ENCODE measurements at places on chromosomes 1 and 21.

DNA sequence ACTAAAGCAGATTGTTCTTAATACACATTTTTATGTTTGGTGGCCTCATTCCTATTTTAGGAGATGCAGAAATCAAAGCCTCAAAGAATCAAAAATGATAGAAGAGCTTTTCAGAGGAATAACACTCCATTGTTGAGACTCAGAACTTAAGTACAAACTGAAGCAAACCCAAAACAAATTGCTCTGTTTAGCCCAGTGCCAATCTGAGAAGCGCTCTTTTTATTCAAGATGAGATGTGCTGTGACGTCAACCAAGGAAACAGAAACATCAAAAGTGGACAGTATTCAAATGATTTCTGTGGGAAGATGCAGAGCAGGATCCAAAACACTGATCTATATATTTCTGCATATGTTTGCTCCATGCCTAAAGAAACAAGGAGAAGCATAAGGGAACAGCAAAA lies 18.0 kb downstream of the COLGALT2 start:
- DNase-seq, result no peak

DNA sequence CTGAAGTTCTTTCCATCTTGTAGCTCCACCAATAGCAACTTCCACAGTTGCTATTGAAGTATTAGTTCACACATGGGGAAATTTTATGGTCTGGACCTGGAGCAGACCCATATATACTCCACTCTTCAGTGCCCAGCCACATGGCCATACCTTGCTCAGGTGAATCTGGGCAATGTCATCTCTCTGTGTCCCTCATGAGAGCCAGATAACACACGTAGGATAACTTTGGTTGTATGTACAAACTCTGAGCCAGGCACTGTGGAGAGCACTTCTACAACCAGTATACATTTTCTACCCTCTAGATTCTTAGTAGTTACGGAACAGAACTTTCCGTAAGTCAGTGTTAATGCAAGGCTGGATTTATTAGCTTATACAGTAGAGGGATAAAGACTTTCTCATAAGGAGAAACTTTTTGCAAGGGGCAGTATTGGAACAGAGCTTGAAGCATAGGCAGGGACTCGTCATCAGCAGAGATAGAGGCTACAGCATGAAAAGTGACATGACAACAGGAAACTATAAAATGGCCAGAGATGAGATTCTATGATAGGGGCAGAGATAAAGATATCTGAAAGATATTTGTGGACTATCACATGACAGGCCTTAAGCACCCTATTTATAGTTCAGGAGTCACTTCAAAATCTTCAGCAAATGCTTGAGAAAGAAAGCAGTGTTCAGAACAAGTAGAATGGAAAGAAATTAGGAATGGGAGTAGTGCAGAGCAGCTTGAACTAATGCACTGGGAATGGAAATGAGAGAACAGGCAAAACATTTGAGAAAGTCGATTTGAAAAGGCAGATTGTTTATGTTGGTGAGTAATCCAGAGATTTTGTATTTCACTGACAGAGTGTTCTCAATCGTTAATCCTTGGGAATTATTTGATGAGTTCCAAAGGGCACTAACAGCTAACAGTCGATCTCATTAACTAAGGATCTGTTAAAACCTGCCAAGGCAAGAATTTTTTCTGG lies 481.8 kb downstream of the USP25 start:
- peak; percentile 31 for DNase-seq

GRCh38 chr1:234238060-234238459 lies 135.2 kb upstream of the COA6 start:
- no peak for DNase-seq

DNA sequence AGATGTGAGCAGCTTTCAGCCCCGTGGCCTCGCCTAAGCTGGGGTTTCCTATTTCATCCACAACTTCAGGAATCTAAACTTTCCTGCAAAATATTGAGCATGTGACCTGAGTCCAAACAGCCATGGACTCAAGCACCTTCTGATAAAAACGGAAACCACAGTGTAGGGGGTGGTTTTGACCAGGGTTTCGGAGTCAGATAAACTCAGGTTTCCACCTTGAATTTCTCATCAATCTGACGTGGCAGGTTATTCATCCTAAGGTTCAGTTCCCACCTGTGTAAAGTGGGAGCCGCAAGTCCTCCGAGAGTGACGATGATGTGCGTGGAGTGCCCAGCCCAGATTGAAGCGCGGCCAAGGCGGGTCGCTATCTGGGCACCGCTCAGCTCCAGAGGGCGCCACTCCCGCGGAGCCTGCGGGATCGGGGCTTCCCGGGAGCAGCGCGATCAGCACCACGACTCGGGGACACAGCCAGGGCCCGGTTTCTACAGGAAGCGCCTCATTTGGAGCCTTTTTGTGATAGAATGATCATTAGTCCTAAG lies 871 bp upstream of the ETS2 start:
- DNase-seq, result peak; percentile 58

- no peak for DNase-seq
Observed at GRCh38 chr1:72568113-72568512, 285.8 kb upstream of the NEGR1 start.

DNA sequence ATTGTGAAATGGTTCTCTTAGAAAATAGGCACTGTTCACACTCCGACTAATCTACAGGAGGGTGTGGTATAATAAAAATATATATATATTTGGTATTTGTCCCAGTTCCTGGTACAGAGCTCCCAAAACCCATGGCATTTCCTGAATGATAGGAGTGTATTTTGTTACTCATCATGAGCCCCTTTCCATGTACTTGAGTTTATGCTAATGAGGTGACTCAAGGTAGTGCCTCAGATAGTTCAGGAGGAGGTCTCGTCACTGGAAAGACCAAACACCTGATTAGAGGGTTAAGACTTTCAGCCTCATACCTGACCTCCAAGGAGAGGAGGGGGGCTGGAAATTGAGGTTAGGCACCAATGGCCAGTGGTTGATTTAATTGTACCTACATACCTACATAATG lies 57.9 kb downstream of the TTC3 start:
- peak; percentile 37 for DNase-seq

- no peak for DNase-seq
Observed at GRCh38 chr1:81470275-81470674, 330.5 kb upstream of the ADGRL2 start.

GRCh38 chr1:11647333-11647732 lies 6.9 kb downstream of the FBXO2 start:
- no peak for DNase-seq

DNA sequence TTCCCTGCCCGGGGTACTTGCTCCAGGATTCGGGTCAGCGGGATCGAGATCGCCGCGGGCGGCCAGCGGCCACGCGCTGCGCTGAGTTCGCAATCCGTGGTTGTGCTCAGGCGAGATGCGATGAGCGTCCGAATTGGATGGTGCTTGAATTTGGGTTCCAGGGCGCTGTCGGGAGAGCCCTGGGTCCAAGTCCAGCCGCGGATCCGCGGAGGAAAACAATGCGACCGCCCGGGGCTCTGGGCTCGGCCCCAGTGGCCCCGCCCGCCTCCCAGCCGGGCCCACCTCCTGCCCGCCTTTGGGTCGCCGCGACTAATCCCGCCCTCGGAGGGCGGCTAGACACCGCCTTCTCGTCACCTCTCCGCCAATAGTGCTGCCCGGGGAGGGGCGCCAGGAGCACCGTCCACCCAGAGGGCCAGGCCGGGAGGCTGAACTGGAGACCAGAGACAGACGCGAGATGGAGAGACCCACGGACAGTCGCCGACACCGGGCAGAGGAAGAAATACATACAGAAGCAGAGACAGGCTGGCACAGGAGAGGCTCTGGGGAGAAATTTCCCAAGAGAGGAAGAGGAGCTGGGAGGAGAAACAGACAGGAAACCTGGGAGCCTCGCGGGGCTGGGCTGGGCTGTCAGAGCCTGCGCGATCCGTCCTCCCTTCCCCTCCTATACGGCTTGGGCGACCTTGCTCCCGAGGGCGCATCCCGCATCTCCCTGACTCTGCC lies at the start of gene SEMA6C:
Gene SEMA6C, minus strand, starts transcription at position 220 of the 720 bp plus-strand sequence. CDS start 4,010 bp downstream, outside the sequence.
- DNase-seq, result peak; percentile 94

DNA sequence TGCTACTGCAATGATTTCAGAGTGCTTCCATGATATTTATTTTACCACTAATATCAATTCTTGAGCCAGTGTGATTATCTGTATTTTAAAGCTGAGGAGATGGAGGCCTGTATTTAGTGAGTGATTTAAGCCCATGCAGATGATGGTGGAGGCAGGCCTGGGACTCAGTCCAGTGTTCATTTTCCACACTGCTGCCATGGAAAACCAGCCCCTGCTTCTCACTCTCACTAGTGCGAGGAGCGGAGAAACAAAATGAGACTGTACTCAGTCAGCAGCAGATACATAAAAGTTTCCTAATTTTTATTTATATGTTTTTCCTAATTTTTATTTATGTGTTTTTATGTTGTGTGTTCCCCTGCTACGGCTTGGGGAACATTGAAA lies 32.8 kb downstream of the LRRC8B start:
- no peak for DNase-seq

DNA sequence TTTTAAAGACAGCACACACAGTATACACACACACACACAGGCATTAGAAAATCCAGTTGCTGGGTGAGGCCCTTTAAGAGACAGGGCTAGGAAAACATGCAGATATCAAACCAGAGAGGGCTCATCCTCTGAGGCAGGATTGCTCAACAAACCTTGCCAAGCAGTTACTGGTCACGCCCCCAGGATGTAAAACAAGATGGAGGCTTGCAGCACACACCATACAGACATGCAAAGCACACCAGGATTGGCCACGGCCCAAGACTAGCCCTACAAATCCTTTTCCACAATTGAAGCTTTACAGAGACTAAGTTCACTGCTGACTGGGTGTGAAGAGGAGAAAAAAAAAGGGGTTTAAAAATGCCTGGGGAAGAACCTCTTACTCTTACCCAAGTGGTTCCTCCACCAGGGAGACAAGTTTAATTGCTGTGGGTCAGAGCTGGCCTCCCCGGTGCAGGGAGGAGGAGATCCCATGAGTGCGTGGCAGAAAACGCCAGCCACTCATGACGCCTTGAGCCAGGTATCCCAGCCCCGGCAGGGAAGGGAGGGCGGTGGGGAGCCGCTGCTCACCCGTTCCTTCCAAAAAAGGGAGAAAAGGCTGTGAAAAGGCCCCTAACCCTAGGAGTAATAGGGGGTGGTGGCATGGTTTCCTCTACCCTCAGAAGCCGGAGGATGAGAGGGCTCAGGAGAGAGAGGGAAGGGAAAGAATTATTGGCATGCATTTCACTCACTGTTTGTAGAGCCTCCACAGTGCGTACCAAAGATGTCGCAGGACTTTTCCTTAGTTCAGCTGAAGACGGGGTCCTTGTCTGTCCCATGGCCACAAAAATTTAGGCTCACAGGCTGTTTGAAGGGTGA lies 594.6 kb upstream of the ZP4 start:
- peak; percentile 45 for DNase-seq

- no peak for DNase-seq
Observed at GRCh38 chr1:21605012-21605715, 64.0 kb downstream of the RAP1GAP start.

DNA sequence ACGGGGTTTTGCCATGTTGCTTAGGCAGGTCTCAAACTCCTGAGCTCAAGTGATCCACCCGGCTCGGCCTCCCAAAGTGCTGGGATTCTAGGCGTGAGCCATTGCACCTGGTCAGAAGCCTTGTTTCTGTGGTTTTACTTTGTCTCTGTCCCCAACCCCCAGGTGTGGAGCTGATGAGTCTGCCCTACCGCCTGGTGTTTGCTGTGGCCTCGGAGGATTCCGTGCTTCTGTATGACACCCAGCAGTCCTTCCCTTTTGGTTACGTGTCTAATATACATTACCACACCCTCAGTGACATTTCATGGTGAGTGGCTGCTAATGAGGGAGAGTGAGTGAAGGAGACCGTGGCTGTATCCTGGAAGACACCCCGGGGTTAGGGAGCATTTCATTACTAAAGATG lies 26.1 kb downstream of the CHAF1B start:
- no peak for DNase-seq

DNA sequence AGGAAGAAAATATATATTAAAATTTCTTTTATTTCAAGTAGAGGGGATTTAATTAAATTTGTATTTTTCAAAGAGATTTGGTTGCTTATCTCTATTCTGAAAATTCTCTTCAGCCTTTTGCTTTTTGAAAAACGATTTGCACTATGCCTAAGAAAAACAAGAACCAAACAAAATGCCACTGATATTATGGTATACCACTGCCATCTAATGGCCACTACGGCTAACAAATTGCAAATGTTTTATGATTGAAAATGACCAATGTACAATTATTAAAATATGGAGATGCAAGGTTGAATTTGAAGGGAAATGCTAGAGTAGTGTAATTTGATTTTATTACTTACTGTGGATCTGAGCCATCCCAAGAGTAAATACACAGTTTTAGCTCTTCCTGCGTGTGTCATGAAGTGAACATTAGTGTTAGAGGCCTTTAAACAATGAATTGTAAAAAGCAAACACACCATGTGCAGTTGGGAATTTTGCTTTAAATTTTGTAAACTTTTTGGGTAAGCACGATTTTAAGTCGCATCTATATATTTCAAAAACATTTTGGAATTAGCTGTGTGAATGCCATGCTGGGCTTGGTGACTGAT lies 137.4 kb upstream of the USP25 start:
- DNase-seq, result peak; percentile 41

GRCh38 chr1:227944931-227945890 lies 2.5 kb downstream of the WNT9A start:
- DNase-seq, result no peak

GRCh38 chr21:34367320-34367935 lies 3.6 kb downstream of the KCNE2 start:
- peak; percentile 93 for DNase-seq

GRCh38 chr1:246878551-246878950 lies 53.2 kb downstream of the AHCTF1 start:
- DNase-seq, result no peak

DNA sequence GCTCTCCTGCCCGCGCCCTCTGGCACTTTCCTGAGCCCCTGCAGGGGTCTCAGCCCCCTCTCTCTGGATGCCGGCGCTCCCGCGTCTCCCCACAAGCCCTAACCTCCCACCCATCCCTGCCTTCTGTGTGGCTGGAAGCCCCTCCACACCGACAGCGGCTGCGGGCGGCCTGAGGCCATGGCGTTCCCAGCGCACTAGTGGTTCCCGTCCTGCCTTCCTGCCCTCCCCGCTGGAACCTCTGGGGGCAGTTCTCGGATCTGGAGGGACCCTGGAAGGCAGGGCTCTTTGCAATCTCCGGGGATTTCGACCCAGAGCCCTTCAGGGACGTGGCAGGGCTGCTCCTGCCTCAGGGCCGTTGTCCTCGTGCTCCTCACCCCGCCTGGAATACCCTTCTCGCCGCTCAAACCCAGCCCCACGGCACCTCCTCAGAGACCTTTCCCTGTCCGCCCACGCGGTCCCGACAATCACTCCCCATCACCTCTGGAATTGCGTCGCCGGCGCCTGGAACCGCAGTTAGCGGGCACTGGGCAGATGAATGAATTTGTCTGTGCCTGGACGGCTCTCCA lies 493 bp upstream of the ESPN start:
- no peak for DNase-seq

GRCh38 chr1:240090957-240091600 lies 604 bp upstream of the FMN2 start:
- DNase-seq, result no peak
